ENCODE measurements at places on chromosomes 3 and 15. TPM values are rescaled to one million over a fixed set of nuclear protein-coding genes. Genes with fewer than 3 reads are reported as not detected.

Gene PLSCR2
- not detected for polyA plus RNA-seq

Gene POLQ
- 0.11 TPM for polyA plus RNA-seq

Gene SHC4
- polyA plus RNA-seq, result 0.68 TPM

Gene WDR72
- 0.10 TPM for polyA plus RNA-seq

GRCh38 chr3:88059380-88060170 is 520 bp downstream of the ZNF654 start:
- DNase-seq, result peak; percentile 4

GRCh38 chr3:44424758-44425157 is 52.7 kb downstream of the ZNF445 start:
- DNase-seq, result no peak

DNA sequence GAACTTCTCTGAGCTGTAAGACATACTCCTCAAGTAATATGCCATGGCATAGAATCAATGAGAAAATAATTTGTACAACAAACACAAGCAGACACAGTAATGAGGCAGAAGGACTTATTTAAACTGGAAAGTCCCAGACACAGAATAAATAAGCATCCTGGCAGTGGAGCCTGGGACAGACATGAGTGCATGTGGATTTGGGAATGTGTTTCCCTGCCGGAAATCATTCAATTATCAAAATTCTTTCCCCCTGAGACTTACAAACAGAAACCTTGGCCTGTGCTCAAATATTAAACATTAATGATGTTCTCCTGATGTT is 520.1 kb downstream of the ROBO1 start:
- DNase-seq, result peak; percentile 10

DNA sequence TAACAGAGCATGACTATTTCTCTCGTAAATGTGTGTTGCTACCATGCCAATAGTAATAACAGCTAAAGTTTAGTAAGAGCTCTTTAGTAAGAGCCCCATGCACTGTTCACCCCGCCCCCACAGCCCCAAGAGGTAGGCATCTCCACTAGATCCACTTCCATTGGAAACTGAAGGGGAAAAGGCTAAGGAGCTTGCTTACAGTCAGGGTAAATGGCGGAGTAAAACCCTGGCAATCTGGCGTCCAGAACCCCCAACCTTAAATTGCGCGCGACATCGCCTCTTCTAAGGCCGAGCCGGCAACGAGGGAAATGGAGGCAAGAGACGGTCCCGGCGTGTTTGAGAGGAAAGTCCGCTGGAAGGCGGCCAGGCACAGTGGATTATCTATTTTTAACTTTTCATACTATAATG is 654 bp upstream of the C3orf38 start:
- DNase-seq, result peak; percentile 18

- no peak for DNase-seq
Observed at GRCh38 chr15:59828861-59829260, 139.7 kb upstream of the BNIP2 start.

DNA sequence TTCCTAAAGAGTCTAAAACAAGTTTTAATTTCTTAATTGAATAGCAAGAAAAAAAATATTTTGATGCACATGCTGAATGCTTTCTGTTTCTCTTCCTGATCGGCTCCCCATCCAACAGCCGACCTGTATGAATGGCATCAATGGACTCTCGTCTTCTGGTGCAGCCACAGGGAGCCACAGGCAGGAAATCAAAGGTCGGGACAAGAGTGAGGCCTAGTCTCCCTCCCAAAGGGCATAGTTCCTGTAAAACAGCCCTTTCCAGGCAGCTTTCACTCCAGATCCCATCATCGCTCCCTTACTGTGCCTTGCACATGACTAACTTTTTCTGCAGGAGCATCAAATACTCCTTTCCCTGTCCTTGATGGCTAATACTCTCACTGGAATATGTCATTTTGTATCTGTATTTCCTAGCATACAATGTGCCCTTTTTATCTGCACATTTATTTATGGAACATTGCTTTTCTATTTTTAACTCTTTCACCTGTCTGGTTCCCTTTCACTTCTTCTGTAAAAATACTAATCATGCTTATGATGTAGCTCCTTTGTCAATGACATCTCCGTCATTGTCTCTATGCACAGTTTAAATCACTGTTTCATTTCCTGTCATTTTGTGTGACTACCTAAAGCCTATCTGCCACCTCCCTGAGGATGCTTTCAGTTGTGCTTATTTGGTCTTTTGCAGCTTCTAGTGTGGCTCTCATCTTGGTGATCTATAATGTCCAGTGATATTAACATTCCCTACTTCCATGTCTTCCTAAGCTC is 326.2 kb downstream of the CTNNB1 start:
- DNase-seq, result no peak

- no peak for DNase-seq
Observed at GRCh38 chr3:62632510-62633294, 242.5 kb downstream of the CADPS start.

Data from urinary bladder (tissue), 4 donors.